ENCODE measurements at places on chromosomes 5 and 9.
A peak's percentile ranks its signal among the peaks of the same experiment; 100 is the strongest.

- DNase-seq = no peak
Measured at GRCh38 chr9:130466537-130467217, 21.9 kb downstream of the ASS1 start.

DNA sequence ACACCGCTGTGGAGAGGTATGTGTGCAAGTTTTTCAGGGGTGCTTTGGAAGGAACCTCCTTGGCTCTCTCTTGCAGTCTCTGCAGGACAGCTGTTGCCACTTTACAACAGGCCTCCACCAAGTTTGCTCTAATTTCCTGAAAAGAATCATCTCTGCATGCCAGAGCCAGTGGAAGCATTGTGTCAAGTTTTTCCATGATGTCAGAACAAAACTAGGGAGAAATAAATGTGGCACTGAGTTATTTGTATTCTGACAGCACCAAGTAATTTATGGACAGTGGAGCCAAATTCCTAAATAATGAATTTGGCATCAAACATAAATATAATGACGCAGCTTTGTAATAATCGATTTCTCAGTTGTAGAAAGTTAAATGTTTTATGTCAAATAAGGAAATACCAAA is 146.9 kb downstream of the KIAA0825 start:
- DNase-seq = no peak

DNA sequence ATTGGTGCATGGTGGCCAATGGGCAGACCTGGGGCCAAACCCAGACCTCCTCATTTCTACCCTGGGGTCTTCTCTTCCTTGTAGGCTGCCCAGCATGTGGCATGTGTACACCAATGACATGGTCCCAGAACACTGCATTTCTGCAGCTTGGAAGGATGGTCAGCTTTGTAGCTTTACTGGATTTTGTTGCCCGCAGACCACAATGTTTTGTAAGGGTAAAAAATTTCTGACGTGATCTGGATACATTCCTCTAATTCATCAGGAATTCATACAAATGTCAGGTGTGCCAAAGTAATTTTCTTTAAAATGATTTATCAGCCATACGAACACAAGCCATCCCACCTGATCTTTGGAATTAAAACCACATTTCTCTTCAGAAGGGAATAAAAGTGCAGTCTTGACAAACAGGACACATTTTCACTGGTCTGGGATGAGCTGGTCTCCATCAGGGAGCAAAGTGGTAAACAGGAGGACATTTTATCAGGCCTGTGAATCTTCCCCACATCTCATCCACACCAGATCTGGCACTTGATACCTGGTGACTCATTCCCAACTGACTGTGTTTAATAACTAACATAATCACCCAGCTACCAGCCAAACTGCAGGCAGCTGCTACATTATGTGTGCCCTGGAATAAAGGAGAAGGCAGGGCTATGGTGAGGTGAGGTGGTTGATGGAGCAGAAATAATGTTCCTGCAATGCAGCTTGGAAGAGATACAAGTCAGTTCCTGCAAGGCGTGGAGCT is 103.9 kb downstream of the SPOCK1 start:
- DNase-seq = peak; percentile 19

DNA sequence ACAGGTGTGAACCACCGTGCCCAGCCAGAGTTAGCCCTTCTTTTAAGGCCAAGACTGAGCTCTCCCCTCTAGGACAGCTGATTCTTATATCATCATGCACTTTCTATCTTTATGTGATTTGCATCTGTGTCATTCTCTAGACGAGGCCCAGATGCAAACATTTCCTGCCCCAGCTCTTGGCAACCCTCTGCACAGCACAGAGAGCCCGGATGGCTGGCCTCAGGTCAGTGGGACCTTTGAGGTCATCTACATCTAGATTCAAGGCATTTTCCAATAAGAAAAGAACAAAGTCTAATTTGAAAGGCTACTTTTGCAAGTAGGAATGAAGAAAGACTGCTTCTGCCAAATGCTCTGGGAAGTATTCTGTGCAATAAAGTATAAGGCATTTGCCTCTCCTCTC is 109.0 kb upstream of the DAB2 start:
- DNase-seq = no peak

DNA sequence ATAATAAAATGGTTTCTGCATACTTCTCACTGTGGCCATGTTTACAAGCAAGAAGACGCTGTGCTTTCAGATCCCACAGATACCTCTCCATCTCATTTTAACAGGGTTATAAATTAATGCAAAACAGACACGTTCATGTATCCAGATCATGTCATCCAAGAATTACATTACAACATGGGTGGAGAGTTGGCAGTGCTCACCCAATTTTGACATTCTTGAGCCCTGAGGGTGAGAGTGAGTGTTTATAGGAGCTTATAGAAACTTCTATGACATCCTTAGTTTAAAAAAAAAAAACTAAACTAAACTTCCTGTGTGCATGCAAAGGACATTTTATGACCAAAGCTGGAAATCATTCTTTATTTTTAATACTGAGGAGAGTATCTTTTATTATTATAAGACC is 9.1 kb downstream of the PRKACG start:
- no peak for DNase-seq

DNA sequence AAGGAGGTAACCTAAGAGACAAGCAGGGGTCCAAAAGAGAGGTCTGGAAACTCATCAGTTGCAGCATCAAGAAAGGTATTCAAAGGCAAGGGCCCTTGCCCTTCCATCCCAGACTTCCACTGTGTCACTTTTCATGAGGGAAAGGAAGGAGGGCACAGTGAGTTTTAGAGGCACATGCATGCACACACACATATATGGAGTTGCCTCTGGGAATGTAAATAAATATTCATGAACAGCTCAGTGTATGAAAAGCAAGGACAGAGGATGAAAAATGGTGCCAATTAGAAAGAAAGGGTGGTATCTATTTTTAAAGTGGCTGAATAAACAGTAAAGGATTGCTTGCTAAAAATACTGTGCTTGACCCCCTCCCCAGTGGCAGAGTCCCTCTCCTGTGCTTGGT is 105.3 kb upstream of the LRRTM2 start:
- no peak for DNase-seq

GRCh38 chr5:84378420-84378819 is 6.3 kb downstream of the EDIL3 start:
- DNase-seq = no peak

GRCh38 chr5:143837306-143837848 is 25.4 kb downstream of the HMHB1 start:
- no peak for DNase-seq

- no peak for DNase-seq
Measured at GRCh38 chr5:97600486-97600885, 417.4 kb upstream of the RIOK2 start.

GRCh38 chr5:113526421-113526820 is 12.9 kb downstream of the YTHDC2 start:
- no peak for DNase-seq

GRCh38 chr5:148499452-148499851 is 115.7 kb downstream of the FBXO38 start:
- no peak for DNase-seq

DNA sequence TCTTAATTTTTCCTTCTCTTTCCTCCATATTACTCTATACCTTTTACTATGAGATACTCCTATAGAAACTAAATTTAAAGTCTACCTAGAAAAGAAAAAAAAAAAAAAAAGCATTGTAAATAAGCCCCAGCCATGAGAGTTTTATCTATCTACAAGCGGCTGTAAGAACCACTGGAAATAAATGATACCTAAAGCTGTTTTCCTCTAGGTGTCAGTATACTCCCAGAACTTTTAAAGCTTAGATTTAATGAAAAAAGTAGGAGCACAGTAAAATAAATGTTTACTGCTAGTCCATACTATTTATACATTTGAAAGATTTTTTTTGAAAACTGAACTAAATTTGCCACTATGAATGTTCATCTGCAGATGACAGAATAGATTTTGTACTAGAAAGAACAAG is 26.2 kb downstream of the TYRP1 start:
- no peak for DNase-seq
